Activated T-cell treated with anti-CD3 and anti-CD28 coated beads for 1 hour (primary cell): ENCODE measurements at places on chromosomes 1 and 21.

DNA sequence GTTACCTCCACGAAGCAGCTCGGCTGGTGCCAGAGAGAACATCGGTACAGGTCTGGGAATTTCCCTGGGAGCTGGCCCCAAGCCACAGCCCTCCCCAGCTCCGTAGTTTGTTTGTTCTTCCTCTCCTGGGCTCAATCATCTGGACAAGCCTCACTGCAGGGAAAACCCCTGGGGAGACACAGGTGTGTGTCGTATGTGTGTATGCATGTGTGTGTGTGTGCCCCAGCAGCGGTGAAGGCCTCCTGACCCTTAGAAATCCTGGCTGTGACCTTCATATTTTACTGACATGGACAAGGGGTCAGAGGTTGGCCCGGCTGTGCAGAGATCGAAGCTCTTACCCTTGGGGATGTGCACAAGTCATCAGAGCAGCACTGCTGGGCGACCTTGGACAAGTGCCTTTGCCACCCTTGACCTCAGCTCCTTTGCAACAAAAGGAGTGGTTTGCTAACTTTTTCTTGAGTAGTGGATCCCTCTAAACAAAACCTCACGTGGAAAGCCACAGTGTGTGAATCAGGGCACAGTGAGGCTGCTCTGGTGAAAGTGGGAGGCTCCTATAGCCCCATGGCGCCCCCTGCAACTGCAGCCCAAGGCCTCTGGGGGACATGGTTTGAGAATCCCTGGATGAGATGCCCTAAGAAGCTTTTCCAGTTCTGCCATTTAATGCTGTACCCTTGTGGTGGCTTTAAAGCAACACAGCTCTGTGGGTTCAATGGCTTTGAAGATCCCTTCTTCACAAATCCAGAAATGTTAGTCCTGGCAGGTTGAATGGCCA, 12.3 kb upstream of the IL22RA1 start:
- no peak for DNase-seq

GRCh38 chr21:28426545-28426944, 566.1 kb downstream of the LTN1 start:
- no peak for DNase-seq

- no peak for DNase-seq
Measured at GRCh38 chr1:169121146-169121923, 14.8 kb downstream of the ATP1B1 start.

- DNase-seq, result no peak
Measured at GRCh38 chr1:58883037-58883887, 99.4 kb upstream of the JUN start.

DNA sequence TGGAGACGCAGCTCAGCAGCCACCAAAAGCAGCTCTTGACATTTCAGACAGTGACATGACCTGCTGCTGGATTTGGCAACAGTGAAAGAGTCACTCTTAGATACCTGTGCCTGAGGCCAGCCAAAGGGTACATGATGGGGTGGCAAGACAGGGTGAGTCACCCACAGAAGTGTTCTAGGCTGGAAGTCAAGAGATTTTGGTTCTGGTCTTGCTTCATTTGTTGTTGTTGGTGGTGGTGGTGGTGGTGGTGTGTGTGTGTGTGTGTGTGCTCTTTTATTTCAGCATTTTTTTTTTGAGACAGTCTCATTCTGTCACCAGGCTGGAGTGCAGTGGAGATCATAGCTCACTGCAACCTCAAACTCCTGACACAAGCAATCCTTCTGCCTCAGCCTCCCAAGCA, 25.8 kb downstream of the SHISAL2A start:
- no peak for DNase-seq

DNA sequence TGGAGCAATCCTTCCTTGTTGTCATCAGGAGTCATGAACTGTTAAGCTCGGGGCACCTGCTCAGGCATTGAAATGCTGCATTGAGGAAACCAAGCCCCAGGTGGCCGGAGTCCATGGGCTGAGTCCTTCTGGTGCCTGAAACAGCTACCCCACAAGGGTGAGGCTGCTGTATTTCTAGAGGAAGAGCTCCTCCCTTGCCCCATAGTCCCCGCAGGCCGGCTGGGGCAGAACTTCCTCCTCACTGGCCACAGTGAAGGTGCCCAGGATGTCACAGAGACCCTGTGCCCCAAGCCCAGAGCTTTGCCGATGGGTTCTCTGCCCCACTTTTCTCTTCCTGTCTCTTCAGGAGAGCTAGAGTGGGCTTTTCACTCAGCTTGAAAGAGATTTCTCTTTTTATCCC, 80.8 kb upstream of the GCLM start:
- DNase-seq, result no peak

- no peak for DNase-seq
Measured at GRCh38 chr1:235635938-235636662, 13.5 kb downstream of the GNG4 start.

DNA sequence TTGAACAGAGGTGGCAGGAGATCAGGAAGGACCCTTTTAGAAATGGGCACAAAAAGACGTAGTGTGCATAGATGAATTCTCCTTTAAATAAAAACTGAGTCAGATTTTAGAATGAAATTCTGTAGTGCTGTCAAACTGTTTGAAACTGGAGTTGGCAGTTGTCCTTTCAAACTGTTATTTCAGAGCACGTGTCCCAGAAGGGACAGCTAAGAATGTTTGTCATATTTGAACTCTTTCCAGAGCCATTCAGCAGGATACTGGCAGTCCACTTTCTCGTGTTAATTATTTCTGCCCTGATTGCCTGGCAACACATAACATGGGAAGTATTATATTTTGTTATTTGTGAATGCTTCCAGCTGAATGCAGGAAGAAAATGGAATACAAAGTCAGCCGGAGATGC, 212.3 kb upstream of the DPYD start:
- DNase-seq, result no peak

DNA sequence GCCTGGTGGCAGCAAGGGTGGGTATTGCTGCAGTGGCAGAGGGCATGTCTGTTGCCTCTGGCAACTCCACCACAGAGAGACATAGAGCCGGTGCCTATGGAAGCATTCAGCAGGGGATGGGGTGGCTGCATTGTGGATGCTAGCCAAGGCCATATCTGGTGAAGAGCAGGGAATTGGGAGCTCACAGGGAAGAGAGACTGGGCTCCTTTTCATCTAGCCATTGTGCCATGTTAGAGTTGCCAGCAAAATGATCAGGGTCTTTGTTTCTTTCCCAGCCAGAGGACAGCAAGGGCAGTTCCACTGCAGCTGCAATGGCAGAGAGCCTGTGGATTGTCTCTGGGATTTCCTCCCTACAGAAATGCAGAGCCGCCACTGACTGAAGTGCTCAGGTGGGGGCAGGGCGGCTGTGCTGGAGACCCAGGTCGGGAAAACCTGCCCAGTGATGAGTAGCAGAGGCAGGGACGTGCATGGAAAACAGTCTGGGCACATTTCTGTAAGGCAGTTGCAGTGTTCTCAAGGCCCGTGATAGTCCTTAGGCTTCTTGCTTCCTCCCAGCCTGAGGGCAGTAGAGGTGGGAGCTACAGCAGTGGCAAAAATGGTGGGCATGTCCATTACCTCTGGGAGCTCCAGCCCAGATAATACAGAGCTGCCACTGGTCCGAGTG, 40.2 kb upstream of the CYP4X1 start:
- DNase-seq, result no peak

DNA sequence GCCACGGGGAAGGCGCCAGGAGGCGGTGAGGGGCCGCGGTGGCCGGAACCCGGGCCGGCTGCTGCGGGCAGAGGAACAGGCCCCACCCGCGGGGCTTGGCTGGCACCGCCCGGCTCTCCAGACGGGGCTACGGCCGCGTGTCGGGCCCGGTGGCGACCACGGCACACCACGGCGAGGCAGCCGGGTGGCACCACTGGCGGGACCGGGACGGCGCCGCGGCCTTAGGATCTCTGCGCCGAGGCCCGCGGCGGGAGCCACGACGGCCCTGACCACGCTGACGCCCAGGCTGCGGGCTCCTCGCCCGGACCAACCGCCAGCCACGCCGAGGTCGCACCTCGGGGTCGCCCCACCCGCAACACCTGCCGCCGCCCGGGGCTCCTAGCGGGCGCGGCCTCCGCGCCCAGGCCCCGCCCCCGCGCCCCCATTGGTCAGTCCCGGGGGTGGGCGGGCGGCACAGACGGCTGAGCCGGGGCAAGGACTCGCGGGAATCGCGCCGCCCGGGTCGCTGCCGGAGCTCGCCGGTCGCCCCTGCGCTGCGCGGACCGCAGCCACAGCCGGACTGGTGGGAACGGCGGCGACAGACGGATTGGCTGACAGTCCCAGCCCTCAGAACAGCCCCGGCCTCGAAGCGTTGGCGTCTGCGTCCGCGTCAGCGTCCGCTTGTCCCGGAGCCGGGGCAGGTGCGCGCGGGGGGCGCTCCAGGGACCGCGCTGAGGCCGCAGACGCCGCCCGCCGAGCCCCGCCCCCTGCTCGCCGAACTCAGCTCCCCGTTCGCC, at the start of gene BMP8A:
Gene BMP8A, plus strand, starts transcription at position 491 of the 776 bp plus-strand sequence. CDS start 356 bp downstream, outside the sequence.
- DNase-seq, result peak; percentile 68

DNA sequence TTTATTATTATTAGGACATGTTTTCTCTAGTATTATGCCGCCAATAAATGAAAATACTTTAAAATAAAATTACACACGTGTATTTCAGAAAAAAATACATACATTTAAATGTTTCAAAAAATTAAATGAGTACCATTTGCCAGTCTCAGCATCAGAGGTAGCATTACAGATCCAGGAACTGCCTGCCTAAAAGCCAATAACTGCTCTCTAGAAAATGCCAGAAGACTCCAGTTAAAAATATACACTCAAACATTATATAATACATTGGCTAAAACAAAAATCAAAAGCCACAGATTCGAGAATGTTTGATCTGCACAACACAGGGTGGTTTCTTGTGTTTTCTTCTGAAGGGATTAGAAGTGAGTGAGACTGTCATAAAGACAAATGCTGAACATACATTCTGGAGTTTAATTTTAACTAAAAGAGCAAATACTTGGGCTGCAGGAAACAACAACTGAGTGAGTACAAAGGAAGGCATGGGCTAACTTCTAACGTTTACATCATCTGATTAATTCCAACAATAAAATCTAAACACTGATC, 105.5 kb downstream of the RERE start:
- no peak for DNase-seq

GRCh38 chr1:113899111-113899510, 5.5 kb downstream of the AP4B1 start:
- DNase-seq, result no peak

DNA sequence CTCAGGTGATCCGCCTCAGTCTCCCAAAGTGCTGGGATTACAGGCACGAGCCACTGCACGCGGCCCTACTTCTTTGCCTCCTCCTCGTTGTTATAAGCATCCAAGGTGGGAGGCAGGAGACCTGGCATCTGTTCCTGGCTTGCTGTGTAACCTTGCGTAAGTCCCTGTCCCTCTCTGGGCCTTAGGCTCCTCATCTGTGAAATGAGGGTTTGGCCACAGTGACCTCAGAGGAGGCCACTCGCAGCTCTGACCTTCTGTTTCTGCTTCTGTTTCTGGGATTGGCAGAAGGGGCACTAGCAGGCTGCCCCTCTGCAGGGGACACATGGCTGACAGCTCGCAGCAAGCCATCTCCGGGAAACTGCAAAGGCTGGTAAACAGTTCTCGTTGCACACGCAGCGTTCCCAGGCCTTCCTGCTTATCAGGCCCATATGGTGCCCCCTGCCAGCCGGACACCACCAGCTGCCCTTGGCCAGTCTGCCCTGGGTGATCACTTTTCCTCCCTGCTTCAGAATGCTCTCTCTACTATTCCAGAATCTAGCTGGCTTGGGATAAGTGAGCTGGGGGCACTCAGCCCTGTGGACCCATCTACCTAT, 2.6 kb upstream of the LDLRAP1 start:
- DNase-seq, result no peak

GRCh38 chr1:185087746-185088145, 42.4 kb downstream of the RNF2 start:
- DNase-seq, result no peak

GRCh38 chr1:177571485-177572076, 398.3 kb downstream of the SEC16B start:
- no peak for DNase-seq

DNA sequence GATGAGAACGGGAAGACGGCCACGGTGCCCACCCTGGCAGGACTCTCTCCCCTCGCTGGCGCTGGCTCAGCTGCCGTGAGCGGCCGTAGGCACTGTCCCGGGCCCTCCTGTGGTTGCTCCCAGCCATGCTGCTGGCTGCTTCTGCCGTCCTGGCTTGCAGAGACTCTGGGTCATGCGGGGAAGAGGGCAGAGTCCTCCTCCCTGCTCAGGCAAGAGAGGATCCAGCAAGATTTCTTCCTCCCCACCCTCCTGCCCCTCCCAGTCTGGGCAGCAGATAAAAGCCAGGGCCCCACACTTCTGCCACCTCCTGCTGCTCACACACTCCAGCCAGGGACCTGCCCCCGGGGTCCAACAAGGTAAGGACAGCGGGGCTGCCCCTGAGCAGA, 60.1 kb downstream of the AGPAT3 start:
- DNase-seq, result no peak

DNA sequence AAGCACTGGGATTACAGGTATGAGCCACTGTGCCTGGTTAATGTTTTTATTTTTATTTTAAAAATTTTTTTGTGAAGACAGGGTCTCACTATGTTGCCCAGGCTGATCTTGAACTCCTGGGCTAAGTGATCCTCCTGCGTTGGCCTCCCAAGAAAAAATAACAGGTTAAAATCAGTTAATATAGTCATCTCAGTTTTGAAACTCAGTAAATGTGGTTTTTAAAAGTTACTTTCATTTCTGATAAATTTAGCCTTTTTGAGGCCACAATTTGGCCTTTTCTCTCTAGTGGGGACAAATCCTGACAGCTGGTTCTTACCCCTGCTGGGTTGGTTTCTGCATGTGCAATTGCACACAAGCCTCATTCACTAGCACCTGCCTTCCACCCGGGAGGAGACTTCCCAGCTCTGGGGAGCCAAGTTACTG, 13.3 kb downstream of the PMF1 start:
- DNase-seq, result no peak

GRCh38 chr1:145956781-145957442, 905 bp downstream of the LIX1L start:
- DNase-seq, result no peak

- DNase-seq, result no peak
Measured at GRCh38 chr1:184429335-184429734, 42.5 kb downstream of the C1orf21 start.

DNA sequence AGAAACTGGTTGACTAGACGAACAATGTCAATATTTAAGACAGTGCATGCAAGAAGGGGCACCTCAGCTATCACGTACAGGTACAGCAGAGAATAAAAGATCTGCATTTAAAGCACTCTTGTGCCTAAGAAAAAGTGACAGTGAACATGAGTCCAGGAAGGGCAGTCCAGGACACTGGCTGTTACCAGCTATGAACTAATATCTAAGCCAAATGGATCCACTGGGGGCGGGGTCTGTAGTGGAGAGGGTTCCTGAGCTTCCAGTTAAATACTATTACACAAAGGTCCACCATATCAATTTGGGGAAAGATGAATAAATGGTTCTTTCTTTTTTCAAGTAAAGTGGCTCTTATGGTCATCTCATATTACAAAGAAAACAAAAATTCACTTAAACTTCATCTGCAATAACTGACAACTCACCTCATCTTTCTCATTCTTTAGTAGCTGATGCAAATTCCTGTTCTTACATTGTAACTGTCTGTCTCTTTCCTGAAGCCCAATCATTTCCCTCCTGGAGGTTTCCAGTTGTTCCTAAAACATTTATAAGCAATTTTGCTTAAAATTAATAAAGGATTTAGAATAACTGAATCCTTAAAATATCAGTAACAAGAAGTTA, 24.5 kb downstream of the SSX2IP start:
- no peak for DNase-seq

GRCh38 chr1:113507552-113508214, 117.4 kb downstream of the MAGI3 start:
- DNase-seq, result no peak
